NCI-H1694 (cell line): ENCODE measurements at places on chromosomes 6 and 20.

- no peak for DNase-seq
These were observed 343.0 kb downstream of the CDKAL1 start for GRCh38 chr6:20877008-20877937.

DNA sequence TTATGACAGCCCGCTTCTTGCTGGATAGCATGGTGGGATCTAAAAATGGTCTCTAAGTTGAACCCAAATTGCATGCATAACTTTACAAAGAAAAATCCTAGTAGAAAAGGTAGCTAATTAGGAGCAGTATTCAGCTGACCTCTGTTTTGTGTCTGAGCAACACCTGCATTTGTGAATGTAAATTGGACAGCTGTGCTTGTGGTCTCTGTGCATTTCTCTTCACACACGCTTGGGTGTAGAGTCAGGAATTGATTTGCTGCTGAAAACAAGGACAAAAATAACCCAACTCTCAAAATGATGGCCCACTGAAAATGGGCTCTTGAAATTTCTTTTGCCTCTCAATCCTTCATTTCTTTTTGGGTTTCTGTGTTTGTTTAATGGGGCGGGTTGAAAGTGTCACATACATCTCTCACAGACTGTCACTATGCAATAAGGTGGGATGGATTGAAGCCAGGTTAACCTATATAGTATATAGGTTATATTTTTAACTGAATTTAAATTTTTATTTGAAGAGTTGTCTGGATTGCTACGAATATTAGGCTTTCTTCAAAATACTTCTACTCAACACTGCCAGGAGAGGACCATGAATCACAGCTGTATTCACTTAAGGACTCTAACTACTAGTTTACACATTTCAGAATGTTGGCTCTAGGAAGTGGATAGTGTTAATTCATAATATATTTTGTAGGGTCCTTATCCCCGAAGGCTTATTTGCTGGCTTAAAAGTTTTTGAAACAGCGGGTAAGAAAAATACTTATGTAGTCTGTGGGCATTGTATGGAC, 46.5 kb downstream of the SOBP start:
- DNase-seq: no peak

DNA sequence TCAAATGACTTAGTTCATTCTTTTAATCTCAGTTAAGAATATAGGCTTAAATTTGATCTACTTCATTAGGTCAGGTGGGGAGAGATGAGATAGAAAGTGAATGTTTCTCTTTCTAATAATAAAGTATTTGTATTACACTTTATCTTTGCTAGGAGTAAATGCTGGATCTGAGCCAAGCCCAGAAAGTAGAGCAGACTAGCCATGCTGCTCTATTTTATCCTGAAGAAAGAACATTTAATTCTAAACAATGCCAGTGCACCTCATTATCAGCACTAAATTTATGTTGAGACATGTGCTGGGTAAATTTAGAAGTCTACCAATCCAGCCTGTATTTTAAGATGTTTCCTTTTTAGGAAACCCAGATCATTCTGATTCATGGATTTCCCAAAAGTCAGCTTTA, 43.5 kb downstream of the AKIRIN2 start:
- peak; percentile 1 for DNase-seq

- no peak for DNase-seq
These were observed 69.1 kb upstream of the FLRT3 start for GRCh38 chr20:14406495-14406894.

DNA sequence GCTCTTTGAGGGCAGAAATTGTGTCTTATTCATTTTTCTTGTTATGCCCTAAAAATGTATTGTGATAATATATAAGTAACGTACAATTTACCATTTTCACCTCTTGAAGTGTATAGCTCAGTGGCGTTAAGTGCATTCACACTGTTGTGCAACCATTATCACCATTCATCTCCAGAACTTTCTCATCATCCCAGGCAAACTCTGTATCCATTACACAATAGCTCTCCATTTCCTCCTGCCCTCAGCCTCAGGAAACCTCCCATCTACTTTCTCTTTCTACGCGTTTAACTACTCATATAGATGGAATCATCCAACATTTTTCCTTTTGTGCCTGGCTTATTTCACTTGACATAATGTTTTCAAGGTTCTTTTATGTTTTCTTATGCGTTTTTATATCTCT, 184.6 kb downstream of the ESR1 start:
- DNase-seq: no peak

DNA sequence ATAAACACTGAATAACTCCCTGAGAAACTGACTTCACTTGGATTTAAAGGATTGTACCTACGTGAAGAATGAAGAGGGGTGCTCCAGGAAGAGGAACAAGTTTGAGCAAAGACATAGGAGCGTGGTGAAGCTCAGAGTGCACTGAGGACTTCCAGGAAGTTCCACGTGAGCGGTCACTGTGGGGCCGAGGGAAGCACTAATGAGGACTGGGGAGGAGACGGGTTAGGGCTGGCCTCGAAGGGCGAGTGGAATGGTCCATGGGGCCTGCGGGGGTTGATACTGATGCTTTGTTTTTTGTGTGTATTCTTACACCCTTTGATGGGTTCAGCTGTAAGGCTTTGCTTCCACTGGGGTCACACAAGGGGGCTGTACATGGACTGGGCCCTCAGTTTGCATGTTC, 91.9 kb downstream of the CDH4 start:
- no peak for DNase-seq

GRCh38 chr6:107667790-107668189, 156.3 kb downstream of the SCML4 start:
- DNase-seq: no peak

DNA sequence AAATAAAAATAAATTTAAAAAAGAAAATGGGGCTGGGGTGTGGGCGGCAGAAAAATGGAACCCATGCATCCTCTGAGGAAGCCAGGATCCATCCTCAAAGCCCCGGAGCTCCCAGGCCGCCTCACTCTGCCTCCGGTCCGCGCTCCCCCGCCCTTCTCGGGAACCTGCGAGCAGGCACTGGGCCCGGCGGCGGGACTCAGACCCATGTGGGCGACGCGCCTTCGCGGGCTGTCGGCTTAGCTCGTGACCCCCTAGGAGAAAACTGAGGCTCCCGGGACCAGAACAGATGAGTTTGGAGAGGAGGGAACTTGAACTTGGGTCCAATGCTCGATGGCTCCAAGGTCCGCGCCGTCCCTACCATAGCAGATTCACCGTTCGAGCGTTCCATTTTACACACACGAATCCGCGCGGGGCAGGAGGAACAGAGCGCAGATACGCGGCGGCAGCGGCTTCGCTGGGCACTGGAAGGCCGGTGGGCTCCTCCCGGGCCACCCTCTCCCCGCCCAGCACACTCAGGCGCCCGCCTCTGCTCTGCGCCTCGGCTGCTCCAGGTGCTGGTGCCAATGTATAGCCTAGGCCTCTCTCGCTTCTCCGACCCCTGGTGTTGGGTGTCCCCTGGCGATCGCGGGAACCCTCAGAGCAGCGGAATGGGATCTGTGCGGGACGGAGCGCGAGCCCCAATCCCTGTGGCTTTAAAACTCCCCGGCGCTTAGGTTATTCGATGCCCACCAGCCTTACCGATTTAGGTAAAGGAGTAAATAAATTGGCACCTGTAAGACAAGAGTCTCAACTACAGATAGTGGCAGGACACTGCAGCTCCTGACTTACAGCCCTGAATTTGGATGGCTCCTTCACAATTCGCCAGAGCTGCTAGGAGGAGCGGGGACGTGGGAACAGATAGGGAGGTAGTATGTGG, 39.2 kb downstream of the DPPA5 start:
- no peak for DNase-seq

- no peak for DNase-seq
These were observed 137.2 kb downstream of the EYA2 start for GRCh38 chr20:47031821-47032220.

- DNase-seq: no peak
These were observed 201.5 kb upstream of the ECI2 start for GRCh38 chr6:4336778-4337442.
